ENCODE measurements at places on chromosomes 4 and X.

DNA sequence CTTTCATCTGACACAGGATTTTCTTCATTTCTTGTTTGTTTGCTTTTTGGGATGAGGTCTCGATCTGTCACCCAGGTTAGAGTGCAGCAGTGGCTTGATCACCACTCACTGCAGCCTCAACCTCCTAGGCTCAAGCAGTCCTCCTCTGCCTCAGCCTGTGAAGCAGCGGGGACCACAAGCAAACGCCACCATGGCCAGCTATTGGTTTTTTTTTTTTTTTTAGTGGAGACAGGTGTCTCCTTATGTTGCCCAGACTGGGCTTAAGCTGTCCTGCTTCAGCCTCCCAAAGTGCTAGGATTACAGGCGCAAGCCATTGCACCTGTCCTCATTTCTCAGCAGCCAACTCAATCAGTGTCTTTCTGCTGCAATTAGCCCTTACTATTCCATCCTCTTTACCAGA lies 10.3 kb downstream of the SPRY1 start:
- DNase-seq, result no peak

- DNase-seq, result no peak
These were observed 465 bp downstream of the HNRNPH2 start for GRCh38 chrX:101408532-101408841.

DNA sequence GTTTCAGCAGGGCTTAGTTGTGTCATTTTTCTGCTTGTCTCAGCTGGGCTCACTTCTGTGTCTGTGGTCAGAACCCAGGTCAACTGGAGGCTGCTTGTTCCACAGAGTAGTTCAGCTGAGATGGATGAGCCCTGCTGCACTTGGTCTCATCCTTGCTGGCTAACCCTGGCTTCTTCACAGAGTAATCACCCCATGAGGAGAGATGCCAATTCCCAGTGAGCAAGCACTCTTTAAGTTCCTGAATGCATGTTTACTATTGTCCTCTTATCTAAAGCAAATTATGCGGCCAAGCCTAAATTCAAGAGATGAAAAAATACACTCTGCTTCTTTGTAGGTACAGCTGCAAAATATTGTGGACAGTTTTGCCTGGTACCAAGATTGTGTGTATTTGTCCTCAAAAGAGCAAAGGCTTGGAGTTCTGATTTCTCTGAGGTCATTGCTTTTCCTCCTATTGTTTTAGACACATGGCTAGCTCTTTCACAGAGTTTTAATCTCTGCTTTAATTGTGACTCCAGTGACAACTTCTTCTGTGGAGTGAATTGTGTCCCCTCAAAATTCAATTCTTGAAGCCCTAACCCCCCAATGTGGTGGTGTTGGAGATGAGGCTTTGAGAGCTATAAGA lies 236.6 kb upstream of the ANKRD50 start:
- no peak for DNase-seq

DNA sequence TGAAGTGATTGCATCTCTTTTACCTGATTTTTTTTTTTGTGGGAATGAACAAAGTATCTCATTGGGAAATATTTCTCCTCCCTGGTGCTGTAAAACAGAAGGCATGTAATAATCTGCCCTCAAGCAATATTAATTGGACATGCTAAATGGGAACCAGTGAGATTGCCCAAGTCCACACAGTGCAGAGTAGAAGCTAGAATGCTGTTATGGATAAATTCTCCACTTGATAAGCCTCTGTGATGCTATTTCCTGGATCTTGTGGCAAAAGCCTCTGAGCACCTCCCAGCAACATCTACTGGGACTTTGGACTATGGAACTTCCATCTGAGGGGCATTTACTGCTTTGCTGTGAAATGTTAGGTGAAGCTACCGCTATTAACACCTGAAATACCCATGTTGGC lies 46.9 kb upstream of the YTHDC1 start:
- no peak for DNase-seq

GRCh38 chr4:74714611-74715130 lies 79.7 kb downstream of the BTC start:
- no peak for DNase-seq

DNA sequence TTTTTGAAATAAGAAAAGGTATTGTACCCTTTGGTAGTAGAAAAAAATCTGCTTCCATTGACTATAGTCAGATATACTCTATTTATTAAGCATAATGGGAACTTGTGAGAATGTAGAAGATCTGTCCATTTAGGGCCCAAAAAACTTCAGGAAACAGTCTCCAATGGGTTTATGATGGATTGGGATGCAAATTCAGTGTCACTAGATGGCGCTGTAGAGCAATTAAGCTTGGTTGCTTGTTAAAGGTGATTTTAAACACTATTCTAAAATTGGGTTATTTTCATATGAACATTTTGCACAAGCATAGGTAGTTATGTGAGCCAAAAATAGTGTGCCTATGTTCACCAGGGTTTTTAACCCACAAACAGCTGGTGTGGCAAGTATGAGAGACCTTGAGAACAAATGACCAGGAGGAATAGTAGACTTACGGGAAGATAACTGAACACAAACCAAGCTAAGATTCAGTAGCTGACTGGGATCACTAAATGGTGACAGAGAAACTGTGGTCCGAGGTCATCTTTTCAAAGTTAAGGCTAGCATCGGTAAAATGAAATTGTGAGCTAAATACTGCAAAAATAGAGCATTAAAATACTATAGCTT lies 80.3 kb upstream of the LSM6 start:
- DNase-seq, result peak; percentile 49

DNA sequence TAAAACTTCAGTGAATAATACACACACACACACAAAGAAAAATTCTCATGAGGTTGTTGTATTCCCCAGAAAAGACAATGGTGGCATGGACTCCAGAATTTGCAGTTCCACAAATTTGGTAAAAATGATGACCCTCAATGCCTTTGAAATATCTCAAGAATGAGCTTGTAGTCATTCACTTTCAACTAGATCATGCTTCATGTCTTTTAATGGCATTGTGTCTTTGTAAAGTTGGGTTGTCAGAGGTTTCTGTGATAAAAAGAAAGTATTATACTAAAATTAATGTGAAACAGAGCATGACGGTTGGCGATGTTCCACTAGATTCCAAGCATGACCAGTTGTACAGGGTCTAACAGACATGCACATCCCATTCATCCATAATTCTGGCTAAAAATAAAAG lies 685.0 kb upstream of the FRG1 start:
- DNase-seq, result no peak

DNA sequence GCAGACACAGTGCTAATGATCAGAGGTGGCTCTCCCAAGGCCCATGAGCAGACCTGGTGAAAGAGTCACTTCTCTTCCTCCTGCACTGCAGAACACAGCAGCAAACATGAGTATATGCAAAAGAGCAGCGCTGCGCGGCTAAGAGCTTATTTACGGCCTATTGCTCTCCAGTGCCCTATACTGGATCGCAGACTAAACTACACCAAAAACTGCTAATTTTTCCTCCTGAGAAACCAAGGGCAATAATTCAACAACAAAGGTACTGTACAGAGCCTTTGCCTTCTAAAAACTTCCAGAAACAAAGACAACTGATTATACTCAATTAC lies 702.5 kb downstream of the ARAP2 start:
- no peak for DNase-seq
